CD4-positive, alpha-beta T cell treated with Interferon alpha-2 for 1 hour (primary cell): ENCODE measurements at places on chromosomes 3 and 15.

GRCh38 chr15:51697163-51697562, 15.9 kb downstream of the SCG3 start:
- DNase-seq: no peak

DNA sequence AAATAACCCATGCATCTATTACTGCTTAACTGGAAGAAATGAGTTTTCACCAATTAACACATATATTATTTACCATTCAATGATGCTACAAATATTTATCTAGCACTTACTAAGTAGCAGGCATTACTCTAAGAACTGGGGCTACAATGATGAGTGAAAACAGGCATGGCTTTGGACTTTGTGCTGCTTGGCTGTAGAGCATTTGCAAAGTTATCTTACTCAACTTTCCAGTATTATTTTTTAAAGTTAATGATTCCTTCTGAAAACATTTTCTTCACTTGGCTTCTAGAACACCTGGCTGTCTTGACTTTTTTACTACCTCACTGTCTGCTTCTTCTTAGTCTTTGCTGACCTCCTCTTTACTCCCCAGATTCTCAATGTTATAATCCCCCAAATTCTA, 1.8 kb downstream of the C3orf33 start:
- no peak for DNase-seq

DNA sequence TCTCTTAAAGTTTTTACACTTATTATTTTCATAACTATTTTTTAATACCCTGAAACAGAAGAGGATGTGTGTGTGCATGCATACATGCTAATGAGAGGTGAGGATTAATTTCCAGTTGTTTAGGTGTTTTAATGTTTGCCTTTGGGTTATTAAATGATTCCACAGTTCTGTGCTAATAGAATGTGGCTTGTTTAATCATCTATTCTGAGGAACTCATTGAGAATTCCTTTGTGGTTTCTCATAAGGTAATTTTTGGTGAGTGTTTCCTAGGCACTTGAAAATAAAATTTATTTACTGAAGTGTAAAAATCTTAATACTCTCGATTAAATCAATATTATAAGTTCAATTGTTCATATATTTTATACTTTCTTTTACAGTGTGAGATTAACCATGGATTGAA, 38.0 kb downstream of the STAC start:
- no peak for DNase-seq

DNA sequence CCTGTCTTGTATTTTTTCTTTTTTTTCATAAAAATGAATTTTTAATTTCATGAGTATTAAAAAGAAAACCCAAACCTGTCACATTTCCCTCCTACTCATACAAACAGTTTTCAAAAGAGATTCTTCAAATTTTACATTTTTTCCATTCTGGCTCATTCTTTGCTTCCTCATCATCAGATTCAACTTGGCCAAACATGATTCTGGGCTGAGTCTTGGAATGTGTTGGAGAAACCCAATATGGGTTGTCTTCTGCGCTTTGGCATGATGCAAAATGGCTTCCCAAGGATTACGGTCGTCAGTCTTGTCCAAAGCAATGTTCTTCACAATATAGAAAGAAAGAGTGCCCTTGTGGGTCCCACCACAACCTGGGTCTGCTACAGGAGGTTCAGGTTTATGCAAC, 12.4 kb upstream of the TM4SF4 start:
- DNase-seq: no peak

DNA sequence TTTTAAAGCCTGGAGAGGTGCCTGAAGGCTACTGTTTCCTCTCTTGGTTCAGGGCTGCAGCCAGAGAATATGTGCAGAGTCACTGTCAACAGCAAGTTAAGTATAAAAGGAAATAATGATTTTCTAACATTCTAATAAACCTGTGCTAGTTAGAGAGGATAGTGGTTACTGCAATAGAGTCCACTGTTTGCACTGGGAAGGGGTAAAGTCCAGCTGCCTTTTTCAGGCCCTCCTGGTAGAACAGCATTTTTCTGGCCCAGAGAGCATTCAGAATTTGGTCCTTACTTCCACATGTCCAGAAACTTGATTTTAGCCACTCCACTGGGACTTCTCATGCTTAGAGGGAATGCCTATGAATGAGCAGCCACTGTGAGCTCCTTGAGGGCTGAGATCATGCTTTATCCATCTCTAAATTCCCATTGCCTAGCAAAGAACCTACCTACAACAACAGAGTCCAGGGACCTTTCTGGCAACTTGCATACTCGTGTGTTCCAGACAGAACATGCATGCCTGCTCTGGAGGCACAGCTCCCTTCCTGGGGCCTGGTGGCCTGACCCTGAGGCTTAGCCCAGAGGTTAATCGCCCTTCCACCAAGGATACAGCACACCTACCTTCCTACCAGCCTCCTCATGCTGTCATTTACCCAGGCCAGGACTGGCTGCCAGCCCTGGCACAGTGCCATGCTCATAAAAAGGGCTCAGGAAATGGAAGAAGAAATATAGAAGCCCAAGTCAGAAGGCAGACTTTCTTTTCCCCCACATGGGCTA, 50.3 kb upstream of the ATP13A3 start:
- no peak for DNase-seq

DNA sequence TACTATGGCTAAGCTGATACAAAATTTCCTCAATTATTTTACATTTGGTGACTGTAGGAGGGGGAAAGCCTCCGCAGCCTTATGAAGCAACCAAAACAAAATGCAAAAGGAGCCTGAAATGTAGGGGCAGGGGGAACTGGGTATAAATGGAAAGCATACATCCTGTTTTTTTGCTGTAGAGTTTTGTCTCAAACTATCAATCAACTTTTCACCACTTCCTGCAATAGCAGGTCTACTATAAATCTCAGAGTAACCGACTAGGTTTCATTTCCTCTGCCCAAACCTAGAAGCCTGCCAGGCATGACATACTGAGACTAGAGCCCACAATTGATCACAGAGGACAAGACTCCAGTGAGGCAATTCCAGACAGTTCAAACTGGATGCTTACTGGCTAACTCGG, 91.3 kb downstream of the SHQ1 start:
- peak; percentile 82 for DNase-seq

GRCh38 chr15:35669021-35669420, 123.1 kb upstream of the DPH6 start:
- DNase-seq: no peak

GRCh38 chr15:77361456-77361855, 58.4 kb downstream of the PEAK1 start:
- DNase-seq: no peak

GRCh38 chr3:52372822-52373504, 56.8 kb downstream of the DNAH1 start:
- DNase-seq: peak; percentile 21

DNA sequence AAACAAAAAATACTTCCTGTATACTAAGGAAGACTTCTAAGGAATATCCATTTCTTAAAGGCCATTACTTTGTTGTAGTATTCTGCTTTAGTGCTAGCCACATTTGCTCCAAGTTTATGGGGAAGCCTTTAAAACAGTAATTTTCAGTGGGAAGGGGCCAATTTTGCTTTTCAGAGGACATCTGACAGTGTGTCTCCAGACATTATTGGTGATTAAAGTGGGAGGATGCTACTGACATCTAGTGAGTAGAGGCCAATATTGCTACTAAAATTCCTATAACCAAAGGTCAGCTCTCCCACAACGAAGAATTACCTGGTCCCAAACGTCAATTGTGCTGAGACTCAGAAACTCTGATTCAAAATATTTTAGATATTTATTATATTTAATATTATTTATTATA, 24.8 kb downstream of the SLC28A2 start:
- peak; percentile 50 for DNase-seq

- no peak for DNase-seq
Observed at GRCh38 chr3:195853996-195854395, 42.3 kb upstream of the MUC4 start.

- no peak for DNase-seq
Observed at GRCh38 chr3:182115328-182116015, 403.7 kb downstream of the SOX2 start.

DNA sequence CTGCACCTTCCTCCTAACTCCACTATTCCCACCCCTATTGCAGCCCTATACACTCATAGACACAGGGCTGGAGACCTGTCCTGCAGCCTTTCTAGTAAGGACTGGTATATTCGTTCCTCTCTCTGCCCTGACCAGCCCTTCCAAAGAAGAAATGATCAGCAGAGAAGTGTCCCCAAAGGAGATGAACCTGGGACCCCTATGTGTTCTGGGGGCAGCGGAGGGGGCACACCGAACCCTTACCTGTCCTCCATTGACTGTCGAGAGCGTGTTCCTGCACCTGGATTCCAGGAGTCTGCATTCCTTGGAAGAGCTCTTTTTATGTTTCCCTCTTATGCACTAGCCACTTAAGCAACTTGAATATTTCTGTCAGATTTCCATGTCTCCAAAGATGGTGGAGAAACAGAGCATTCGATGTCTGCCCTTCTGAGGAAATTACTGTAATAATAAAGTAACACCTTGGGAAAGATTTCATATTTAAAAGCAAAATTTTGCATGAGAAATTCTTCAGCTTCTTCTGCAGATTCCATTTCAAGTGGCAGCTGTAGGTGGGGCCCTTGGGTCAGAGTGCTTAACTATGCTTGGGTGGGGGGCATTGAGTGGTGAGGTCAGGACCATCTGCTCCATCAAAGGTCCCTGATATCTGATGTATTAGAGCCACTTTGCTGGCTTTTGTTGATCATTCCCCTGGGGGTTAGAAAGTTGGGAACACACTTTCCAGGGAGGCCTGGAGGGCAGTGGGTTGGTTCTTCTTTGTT, 6.3 kb downstream of the EPHB1 start:
- no peak for DNase-seq

GRCh38 chr3:52052831-52053306, 3.5 kb downstream of the DUSP7 start:
- peak; percentile 62 for DNase-seq

DNA sequence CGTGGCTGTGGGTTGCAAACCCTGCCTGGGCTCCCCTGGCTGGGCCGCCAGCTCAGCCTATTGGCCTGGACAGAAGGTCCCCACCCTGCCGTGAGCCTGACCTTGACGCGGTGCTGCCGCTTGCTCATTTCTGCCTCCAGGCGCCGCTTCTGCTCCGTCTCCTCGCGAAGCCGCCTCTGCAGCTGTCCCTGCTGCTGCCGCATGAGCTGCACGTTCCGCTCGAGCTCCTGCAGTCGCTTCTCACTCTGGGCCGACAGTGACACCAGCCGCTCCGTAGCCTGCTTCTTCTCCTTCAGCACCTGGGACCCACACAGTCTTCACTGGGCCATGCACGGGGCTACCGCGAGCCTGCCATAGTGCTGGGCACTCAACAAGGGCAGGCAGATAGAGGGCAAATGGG, 21.7 kb downstream of the KIF7 start:
- no peak for DNase-seq

- DNase-seq: no peak
Observed at GRCh38 chr3:12178091-12178820, 19.5 kb upstream of the TIMP4 start.

DNA sequence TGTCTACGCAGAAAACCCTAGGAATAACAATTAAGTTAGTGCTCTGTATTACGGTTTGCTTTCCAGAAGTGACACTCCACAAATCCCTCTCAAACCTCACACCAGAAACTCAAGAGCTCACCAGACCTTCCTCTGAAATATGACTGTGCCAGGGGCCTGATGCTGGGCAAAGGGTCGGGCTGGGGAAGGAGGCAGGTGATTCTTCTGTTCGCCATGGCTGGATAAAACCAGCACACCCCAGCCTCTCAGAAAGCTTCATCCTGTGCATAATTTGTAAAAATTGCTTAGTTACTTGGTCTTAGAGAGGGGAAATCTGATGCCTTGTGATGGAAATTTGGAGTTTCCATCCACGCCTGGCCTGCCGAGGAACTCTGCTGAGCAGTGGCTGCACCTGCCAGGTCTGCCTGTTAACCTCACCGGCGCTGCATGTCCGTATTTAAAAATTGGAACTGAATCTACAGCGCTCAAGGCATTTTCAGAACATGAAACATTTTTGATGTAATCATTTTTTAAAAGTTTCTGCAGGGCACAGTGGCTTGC, 22.7 kb upstream of the ATP1B3 start:
- no peak for DNase-seq

GRCh38 chr3:108528459-108529252, 18.3 kb upstream of the MYH15 start:
- peak; percentile 17 for DNase-seq

- no peak for DNase-seq
Observed at GRCh38 chr3:24437326-24437725, 57.3 kb downstream of the THRB start.

GRCh38 chr15:68042156-68042854, 11.8 kb upstream of the PIAS1 start:
- no peak for DNase-seq

- no peak for DNase-seq
Observed at GRCh38 chr3:102826636-102827035, 391.8 kb downstream of the ZPLD1 start.

DNA sequence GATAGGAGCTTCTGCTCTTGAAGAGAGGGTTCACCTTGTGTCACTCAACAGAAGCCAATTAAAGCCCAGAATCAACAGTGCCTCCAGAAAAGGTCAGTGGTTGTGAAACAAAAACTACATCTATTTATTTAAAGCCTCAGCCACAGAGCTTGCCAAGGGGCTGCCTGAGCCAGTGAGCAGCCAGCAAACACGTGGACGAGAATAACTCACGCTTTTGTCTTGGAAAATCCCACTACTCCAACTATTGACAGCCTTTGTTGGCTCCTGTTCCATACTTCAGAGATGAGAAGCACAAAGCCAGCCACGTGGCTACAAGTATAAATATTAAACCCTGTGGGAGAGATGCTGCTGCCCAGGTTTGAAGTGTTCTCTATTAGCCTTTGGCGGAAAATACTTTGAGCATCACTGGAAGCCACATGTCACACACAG, 10.3 kb downstream of the GPR156 start:
- DNase-seq: no peak

GRCh38 chr3:178645503-178645902, 109.3 kb downstream of the KCNMB2 start:
- DNase-seq: no peak

DNA sequence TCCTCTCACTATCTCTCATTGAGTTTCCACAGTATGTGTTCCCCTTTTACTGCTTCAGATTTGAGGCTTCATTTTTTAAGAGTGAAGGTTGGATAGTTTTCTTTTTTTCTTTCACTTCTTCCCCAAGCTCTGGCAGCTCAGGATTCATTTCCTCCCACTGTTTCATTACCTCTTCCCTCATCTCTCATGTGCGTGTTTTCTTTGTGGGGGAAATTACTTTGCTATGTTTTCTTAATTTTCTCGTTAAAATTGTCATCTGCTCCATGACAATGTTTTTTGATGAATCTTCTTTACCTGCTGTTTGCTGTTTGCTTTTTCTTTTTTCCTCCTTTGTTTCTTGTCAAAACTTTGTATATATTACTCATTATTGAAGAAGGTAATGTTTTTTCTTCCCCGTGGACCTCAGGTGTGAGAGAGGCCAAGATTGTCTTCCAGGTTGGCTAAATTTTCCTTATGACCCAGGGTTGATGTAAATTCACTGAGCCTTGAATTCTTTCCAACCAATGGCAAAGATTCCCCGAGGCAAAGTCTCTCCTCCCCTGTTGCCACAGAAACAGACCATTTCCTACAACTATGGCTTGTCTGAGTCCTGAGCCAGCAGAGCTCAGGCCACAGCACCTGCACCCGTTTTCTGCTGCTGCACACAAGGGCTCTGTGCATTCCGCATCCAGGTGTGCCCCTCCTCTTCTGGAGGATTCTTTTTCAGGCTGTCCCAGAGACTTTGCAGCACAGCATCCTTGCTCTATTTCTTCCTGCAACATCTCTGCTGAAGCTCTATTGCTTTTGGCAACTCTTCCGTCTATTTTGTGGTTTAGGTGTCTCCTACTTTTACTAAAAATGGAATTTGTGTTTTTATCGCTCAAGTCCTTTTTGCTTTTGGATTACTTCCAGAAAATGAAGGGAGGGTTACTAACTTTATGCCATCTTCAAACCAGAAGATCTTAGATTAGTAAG, 66.1 kb downstream of the NOX5 start:
- no peak for DNase-seq

- DNase-seq: no peak
Observed at GRCh38 chr15:84976746-84977345, 4.8 kb upstream of the PDE8A start.
